Endothelial cell of umbilical vein (primary cell): ENCODE measurements at places on chromosomes 4 and X. TPM values are rescaled to one million over a fixed set of nuclear protein-coding genes. Genes with fewer than 3 reads are reported as not detected.

GRCh38 chr4:87971866-87972265, 3.6 kb upstream of the SPP1 start:
- H3K36me3 ChIP-seq: no peaks in the 10 kb centered on the region
- peaks cover 13% of the 10 kb centered on the region for H3K4me1 ChIP-seq

DNA sequence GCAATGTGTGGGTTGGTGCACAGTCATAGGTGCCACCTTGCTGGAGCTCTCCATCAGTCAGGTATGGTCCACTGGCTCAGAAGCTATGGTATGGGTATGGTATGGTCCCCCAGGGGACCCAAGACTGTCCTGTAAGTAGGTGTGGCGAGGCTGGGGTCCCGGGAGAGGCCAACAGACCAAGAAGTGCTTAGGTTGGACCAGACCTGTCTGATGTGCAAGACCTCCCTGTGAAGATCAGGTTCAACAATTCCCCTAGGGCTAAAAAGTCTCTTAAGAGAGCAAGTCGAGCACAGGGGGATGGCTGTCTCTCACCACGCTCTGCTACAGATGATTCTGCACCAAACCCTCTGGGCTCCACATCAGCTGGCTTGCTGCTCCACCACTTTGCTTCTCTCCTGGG, 1145.0 kb downstream of the RPA4 start:
- H3K4me1 ChIP-seq: no peaks in the 10 kb centered on the region
- H3K4me3 ChIP-seq: no peak overlapping the region
- H3K27me3 ChIP-seq: no peaks in the 10 kb centered on the region

Gene EVC
- total RNA-seq: 21.3 and 31.6 TPM in 2 replicates

Gene PF4V1
- total RNA-seq: not detected in 2 replicates

Gene CCNB3
- 0.32 and 0.77 TPM in 2 replicates for total RNA-seq
